Activated CD4-positive, alpha-beta T cell treated with anti-CD3 and anti-CD28 coated beads for 24 hours (primary cell): ENCODE measurements at places on chromosomes 4 and X.

DNA sequence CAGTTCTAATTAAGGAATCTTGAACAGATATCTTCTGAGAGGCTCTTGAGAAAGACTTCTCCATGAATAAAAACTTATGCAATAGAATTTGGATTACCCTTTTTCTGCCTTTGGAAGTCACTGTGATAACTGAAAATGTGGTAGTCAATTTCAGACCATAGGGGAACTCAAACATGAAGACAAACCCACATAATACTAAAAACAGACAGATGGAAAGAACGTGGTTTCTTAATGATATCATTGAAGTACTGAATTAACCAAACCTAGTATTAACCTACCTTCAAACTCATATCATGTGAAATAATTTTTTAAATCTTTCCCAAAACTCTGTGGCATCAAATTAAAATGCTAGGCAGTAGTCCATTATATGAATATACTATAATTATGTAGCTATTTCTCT lies 153.5 kb downstream of the CAMK2D start:
- no peak for DNase-seq

GRCh38 chr4:168711197-168712140 lies 214.6 kb downstream of the PALLD start:
- no peak for DNase-seq

DNA sequence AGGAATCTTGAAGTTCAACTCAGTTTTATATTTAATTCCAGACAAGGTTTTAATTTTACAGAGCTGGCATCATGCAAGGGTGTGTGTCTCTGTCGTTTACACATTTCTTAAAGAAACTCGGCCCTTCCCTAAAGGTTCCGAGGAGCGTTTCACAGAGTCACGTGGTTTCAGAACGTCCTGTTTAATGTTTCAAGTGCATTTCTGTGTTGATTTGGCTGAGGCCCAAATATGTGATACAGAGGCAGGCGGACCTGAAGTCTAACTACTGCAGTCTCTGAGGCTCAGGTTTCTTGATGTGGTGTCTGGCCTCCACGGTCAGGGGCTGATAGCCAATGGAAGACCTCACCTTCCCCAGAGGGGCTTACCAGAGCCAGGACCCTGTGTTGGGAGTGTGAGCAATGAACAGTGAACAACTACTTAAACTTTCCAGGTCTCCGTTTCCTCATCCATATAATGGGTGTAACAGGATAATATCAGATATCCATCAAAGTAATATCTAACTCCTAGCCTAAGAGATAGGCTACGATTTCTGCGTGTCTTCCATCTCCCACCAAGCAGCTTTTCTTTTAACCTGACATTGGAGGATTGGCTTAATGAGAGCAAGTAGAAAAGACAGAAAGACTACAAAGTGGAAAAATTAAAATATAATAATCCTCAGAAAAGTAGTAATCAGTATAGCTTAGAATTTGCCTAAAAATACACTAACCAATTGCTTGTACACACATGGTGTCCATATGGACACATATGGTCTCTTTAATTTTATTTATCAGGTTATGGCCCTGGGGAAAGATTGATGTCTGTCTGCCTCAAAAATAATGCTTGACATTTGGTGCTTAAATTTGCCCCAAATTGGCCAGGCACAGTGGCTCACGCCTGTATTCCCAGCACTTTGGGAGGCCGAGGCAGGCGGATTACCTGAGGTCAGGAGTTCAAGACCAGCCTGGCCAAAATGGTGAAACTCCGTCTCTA lies 50.0 kb upstream of the TRIM2 start:
- no peak for DNase-seq

DNA sequence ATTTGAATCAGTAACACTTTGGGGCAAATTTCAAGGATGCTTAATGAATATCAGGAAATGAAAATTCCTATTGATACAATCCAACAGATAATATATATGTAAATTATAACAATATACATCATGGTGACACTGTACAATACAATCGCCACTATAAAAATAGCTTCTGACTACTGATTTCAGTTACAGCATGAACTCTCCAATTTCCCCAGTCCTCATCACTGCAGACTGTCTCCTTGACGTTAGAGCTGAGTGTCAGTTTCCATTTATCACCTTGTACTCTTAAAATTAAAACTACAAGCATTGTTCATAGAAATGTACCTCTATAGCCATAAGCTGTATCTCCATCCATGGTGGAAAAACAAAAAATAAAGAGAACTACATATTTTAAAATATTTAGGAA lies 23.4 kb downstream of the TBC1D9 start:
- no peak for DNase-seq

DNA sequence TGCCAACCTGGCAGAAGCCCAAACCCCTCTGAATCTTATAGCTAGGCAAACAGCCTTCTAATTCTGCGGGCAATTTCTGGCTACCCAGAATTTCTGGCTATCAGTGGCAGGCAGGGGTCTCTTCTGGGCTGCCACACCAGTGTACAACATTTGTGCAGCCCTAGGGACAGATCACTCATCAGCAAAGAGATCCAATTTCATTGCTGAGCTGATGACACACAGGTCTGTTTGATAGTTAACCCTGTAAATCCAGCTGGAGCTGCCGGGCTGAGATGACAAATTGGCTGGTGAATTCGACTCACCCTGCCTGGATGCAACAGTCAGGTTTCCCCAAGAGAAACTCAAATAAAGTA lies 2.4 kb downstream of the MID1 start:
- DNase-seq = no peak

DNA sequence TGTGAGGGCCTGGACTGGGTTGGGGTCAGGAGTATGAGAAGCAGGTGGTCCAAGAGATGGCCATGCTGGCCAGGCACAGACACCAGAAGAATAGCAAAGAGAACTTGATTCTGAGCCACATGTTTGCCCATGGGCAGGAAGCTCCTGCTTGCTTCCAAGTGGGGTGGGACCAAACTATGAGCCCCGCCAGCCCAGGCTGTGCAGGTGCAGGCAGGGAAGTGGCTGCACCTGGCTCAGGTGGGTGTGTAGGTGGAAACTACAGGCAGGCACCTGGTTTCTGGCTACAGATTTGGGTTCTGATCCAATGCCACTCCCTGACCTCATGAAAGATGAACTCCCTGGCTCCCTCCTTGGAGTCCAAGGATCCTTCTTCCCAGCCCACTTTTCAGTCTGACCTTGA lies 207.9 kb upstream of the KLF3 start:
- no peak for DNase-seq

GRCh38 chr4:3243136-3243780 lies 5.7 kb upstream of the MSANTD1 start:
- DNase-seq = no peak

DNA sequence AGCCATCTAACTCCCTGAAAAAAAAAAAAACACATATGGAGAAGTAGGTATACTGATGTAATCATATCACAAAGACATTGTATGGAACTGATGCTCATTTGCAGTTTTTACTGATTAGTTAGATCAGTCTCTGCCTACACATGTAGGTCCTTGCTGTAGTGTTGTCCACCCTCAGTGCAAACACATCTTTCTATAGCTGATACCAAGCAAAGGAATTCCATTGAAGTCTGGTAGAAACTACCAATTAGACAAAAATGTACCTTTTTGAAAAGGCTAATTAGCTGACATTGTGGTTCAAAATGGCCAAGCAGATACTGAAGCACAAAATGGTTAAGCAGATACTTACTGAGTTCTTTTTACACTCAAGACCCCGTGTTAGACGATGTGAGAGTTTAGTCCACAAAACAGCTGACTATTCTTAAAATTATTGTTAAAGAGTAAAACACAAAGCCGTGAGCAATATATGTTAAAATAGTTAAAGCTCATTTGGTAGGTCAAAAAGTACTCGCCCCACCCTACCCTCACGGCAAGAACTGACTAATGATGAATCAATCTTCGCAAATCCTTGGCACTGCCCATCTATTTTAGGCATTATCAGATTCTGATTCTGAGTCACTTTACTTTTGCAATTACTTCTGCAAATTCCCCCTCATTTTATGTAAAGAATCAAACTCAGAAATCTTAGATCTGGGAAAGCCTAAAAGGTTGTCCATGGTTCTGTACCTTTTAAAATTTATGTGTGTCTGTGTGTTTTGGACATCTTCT lies 40.4 kb downstream of the COL4A6 start:
- no peak for DNase-seq

DNA sequence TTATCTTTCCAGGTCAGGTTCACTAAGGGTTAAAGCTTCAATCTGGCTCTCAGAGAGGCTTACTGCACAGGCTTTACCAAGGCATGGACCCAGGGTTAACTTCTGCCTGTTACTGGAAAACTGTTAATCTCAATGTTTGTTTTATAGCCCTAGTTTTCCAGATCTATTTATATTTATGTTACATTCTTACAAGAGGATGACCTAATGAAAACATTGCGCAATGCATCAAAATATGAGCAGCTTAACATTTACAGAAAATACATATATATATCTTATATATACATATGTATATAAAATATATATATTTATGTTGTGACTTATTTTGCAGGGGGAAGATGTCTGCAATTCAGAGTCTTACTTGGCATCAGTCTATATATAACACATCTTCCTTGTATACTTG lies 112.3 kb downstream of the PCDH19 start:
- DNase-seq = no peak

DNA sequence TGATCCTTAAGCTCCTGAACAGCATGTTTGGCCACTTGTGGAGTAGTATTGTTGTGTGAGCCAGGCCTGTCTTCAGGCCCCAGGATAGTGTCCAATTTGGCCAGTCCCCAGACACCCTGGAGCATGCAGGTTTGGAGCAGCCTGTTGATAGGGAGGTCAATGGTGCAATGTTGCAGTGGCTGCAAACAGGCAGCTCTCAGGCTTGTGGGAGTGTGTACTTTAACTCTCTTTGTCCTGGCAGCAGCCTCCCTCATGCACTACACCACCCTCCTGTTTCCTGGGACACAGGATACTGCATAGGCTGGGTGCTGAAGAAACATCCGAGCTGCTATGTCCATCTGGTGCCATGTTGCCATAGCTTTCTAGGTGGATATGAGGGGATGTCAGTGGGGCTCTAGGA lies 24.0 kb downstream of the TECRL start:
- no peak for DNase-seq

DNA sequence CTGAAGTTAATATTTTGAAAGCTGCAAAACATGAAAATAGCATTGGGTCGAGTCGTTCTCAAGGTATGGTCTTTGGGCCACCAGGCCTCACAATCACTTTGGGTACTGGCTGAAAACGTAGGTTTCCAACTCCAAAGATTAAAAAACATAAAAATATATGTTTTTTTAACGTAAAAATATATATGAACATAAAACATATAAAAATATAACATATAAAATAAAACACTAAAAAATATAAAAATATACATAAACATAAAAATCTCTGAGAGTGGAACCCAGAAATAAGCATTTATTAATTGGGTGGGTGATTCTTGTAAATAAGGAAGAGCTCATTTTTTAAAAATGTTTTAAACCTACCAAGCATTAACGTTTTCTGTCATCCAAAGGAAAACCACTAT lies 666 bp upstream of the PDS5A start:
- no peak for DNase-seq

- no peak for DNase-seq
These were observed 27.5 kb downstream of the HEPH start for GRCh38 chrX:66191563-66191962.

GRCh38 chr4:52824603-52825459 lies 37.3 kb upstream of the RASL11B start:
- no peak for DNase-seq

DNA sequence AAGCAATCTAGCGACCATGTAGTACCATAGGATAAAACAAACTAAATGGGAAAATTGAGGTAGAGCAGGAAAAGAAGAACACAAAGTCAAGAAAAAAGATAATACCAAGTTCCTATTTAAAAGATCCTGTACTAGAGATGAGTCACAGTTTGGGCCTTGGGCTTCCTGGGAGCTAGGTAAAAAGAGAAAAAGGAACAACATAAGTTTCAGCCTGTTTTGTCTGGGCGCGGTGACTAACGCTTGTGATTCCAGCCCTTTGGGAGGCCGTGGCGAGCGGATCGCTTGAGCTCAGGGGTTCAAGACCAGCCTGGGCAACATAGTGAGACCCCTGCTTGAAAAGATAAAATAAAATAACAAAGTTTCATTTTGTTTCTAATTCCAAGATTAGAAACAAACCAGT lies 14.0 kb upstream of the TMEM156 start:
- DNase-seq = no peak

- no peak for DNase-seq
These were observed 224.8 kb upstream of the EDA2R start for GRCh38 chrX:66863721-66864120.

- no peak for DNase-seq
These were observed 553.2 kb upstream of the FAT1 start for GRCh38 chr4:187276736-187277408.

- DNase-seq = no peak
These were observed 38.5 kb upstream of the IQSEC2 start for GRCh38 chrX:53319614-53320542.

DNA sequence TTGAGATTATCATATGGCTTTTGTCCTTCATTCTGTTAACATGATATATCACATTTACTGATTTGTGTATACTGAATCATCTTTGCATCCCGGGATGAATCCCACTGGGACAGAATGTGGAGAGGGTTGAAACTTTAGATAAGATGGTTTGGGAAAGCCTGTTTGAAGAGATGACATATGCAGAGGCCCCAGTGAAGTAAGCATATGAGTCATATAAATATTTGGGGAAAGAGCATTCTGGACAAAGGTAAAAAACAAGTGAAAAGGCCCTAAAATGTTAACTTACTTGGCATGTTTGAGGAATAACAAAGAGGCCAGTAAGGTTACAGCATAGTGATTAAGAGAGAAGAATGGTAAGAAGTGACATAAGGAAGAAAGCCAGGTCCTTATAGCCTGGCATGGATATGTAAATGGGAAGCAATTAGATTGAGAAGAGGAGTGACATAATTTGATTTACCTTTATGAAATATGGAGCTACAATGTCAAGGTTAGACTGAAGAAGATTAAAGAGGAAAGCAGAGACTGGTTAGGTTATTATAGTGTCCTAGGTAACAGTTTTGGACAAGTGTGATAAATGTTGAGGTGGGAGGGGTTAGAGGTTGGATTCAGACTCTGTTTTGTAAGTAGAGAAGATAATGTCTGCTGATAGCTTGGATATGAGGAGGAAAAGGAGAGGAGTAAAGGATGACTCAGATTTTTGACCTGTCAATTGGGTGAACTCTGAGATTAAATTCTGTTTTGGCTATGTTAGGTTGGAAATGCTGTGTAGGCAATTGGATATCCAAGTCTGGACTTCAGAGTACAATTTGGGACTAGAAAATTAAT lies 54.6 kb upstream of the DRP2 start:
- no peak for DNase-seq

DNA sequence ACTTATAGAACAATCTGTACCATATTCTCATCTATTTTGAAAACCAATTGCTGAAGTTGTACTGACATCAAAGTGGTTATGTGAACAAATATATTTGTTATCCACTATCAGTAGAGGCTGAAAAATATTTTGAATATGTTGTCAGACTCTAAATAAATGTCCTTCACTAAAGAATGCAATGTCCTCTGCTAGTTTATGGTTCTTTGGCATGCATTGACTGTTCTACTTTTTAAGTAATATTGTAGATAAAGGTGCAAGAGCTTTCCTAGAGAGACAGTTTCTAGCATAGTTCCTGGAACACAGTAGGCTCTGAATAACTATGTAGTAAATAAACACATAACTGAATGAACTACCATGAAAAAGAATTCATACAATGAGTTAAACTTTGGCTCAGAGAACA lies 18.2 kb upstream of the COX7B2 start:
- DNase-seq = no peak
